ENCODE measurements at places on chromosomes 6 and 20.

- no peaks in the 10 kb centered on the region for H3K27me3 ChIP-seq
- no peaks in the 10 kb centered on the region for H3K4me1 ChIP-seq
- H3K4me3 ChIP-seq, result no peak overlapping the region
- H3K36me3 ChIP-seq, result peaks cover 14% of the 10 kb centered on the region
- no peak for DNase-seq
Measured at GRCh38 chr20:57657535-57658446, 37.6 kb upstream of the ZBP1 start.

DNA sequence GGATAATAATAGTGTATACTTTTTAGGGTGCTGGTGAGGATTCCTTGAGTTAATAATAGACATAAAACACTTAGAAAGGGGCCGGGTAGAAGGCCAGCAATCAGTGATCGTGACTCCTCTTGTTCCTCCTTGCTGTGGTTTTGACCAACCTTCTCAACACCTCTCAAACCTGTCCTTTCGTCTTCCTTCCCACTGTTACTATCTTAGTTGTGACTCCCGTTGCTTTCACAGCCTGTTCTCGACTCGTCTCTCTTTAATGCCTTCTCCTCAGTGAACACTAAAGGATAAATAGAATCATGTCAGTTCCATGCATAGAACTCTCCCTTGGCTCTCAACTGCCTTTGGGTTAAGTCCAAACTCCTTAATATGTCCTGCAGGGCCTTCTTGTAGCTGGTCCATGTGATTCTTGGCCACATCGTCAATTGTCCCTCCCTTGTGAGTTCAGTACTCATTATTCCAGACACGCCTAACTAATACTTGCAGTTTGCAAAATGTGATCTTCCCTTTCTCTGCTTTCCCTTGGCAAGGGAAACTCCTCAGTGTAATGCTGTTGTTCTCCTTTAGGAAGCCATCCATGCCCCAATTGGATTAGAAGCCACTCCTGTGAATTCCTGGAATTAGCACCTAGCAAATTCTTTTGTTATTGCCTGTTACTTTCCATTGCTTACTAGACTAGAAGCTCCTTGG is 164.9 kb downstream of the UTRN start:
- H3K4me3 ChIP-seq, result no peak overlapping the region
- no peaks in the 10 kb centered on the region for H3K27me3 ChIP-seq
- peaks cover 5% of the 10 kb centered on the region for H3K36me3 ChIP-seq
- H3K27ac ChIP-seq, result no peak overlapping the region
- no peak for DNase-seq
- H3K4me1 ChIP-seq, result peaks cover 10% of the 10 kb centered on the region

GRCh38 chr6:71707059-71707458 is 179.3 kb upstream of the RIMS1 start:
- H3K4me1 ChIP-seq, result no peaks in the 10 kb centered on the region
- no peak overlapping the region for H3K27ac ChIP-seq
- DNase-seq, result no peak
- H3K27me3 ChIP-seq, result peaks cover 3% of the 10 kb centered on the region
- H3K36me3 ChIP-seq, result no peaks in the 10 kb centered on the region
- no peak overlapping the region for H3K4me3 ChIP-seq

- DNase-seq, result no peak
- no peak overlapping the region for H3K27ac ChIP-seq
- no peak overlapping the region for H3K4me3 ChIP-seq
- H3K27me3 ChIP-seq, result no peaks in the 10 kb centered on the region
Measured at GRCh38 chr20:33640287-33640686, 21.8 kb upstream of the C20orf144 start.

GRCh38 chr20:23634985-23635767 is 2.6 kb downstream of the CST3 start:
- H3K27me3 ChIP-seq, result no peaks in the 10 kb centered on the region
- no peak overlapping the region for H3K4me3 ChIP-seq
- no peak overlapping the region for H3K27ac ChIP-seq

DNA sequence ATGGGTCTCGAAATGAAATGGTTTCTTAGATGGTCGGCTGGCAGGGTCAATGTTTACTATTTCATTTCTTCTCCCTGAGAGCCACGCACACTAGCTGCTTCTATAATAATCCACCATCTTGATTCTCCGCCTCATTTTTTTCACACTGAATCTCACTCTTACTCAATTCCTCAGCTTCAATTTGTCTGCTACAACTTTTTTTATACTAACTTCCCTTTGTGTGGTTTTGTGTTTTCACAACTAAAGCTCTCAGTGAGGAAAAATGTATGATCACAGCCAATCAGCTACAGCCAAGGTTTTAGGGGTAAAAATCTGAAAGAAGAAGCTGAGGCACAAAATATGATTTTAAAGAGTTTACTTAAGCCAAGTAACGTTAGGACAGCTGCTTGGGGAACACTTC is 1309.4 kb downstream of the EPHA7 start:
- DNase-seq, result no peak
- no peaks in the 10 kb centered on the region for H3K36me3 ChIP-seq
- no peaks in the 10 kb centered on the region for H3K27me3 ChIP-seq
- H3K27ac ChIP-seq, result no peak overlapping the region
- no peak overlapping the region for H3K4me3 ChIP-seq
- H3K4me1 ChIP-seq, result no peaks in the 10 kb centered on the region

- H3K4me1 ChIP-seq, result no peaks in the 10 kb centered on the region
- H3K36me3 ChIP-seq, result no peaks in the 10 kb centered on the region
- H3K27ac ChIP-seq, result no peak overlapping the region
- H3K4me3 ChIP-seq, result no peak overlapping the region
- H3K27me3 ChIP-seq, result peaks cover 1% of the 10 kb centered on the region
Measured at GRCh38 chr6:74805916-74806696, 399.7 kb downstream of the COL12A1 start.

DNA sequence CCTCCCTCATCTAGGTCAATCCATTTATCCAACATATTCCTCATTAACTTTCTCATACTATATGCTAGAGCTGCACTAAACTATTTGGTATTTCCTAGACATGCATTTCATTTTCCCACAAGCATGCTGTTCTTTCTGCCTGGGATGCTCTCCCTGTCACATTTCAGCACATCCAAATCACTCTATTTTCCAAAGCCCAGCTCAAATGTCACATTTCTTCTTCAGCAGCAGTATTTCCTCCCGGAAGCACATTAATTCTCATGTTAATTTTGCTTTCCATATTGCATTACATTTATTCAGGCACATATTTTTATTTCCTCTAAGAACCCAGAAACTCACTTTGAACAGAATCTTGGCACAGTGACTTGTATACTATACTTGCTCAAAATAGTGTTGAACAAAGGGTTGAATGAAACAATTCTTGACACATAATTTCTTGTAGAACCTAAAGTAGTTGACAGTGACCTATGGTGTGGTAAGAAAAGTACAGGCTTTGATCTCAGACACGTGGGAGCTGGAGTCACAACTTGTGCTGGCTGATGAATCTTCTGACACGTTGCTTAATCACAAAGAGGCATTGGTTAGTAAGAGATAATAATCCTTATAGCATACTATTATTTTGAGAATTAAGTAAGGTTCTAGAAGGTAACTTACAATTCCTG is 30.8 kb upstream of the CD2AP start:
- no peak overlapping the region for H3K27ac ChIP-seq
- H3K4me1 ChIP-seq, result no peaks in the 10 kb centered on the region
- DNase-seq, result peak; percentile 49
- H3K27me3 ChIP-seq, result no peaks in the 10 kb centered on the region
- H3K36me3 ChIP-seq, result no peaks in the 10 kb centered on the region
- no peak overlapping the region for H3K4me3 ChIP-seq

GRCh38 chr20:34537651-34538050 is 20.9 kb upstream of the MAP1LC3A start:
- H3K27me3 ChIP-seq, result no peaks in the 10 kb centered on the region
- H3K27ac ChIP-seq, result no peak overlapping the region
- peaks cover 15% of the 10 kb centered on the region for H3K36me3 ChIP-seq
- DNase-seq, result no peak
- no peak overlapping the region for H3K4me3 ChIP-seq
- H3K4me1 ChIP-seq, result no peaks in the 10 kb centered on the region

GRCh38 chr6:84525907-84526306 is 238.5 kb downstream of the TBX18 start:
- peaks cover 4% of the 10 kb centered on the region for H3K4me1 ChIP-seq
- H3K4me3 ChIP-seq, result no peak overlapping the region
- no peak for DNase-seq
- H3K36me3 ChIP-seq, result no peaks in the 10 kb centered on the region
- no peak overlapping the region for H3K27ac ChIP-seq
- H3K27me3 ChIP-seq, result no peaks in the 10 kb centered on the region

- H3K27ac ChIP-seq, result no peak overlapping the region
- H3K4me3 ChIP-seq, result no peak overlapping the region
- no peaks in the 10 kb centered on the region for H3K4me1 ChIP-seq
- no peaks in the 10 kb centered on the region for H3K27me3 ChIP-seq
- H3K36me3 ChIP-seq, result no peaks in the 10 kb centered on the region
Measured at GRCh38 chr6:170158296-170159021, 132.4 kb downstream of the DLL1 start.

DNA sequence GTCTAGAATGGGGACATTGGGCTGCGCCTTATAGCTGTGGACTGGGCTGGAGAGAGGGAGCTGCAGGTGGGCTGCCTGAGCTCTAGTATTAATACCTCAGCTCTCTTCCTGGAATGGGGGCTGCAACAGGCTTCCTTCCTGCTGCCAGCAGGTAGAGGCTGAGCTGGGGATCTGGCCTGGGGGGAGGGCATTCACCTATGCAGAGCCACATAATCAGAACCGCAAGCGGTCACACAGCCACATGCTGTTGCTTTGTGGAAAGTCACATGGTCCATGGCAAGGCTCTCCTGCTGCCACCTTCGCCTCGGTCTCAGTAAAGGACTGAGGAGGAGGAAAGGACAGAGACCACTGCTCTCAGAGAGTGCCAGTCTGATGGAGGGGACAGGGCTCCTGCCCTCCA is 35.7 kb downstream of the ITPR3 start:
- no peak overlapping the region for H3K27ac ChIP-seq
- no peak for DNase-seq
- H3K4me3 ChIP-seq, result no peak overlapping the region
- H3K27me3 ChIP-seq, result no peaks in the 10 kb centered on the region
- no peaks in the 10 kb centered on the region for H3K36me3 ChIP-seq
- no peaks in the 10 kb centered on the region for H3K4me1 ChIP-seq

DNA sequence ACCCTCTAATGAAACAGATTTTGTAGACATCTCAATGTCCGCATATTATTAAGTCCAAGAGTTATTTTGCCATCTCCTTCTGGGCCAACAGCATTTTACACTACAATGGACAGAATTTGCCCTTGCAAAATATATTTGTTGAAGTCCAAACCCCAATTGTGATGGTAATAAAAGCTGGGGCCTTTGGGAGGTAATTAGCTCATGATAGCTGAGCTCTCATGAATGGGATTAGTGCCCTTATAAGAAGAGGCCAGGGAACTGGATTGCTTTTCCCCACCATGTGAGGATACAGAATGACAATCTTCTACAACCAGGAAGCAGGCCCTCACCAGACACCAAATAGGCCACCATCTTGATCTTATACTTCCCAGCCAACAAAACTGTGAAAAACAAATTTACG is 44.9 kb upstream of the MTRF1L start:
- no peak overlapping the region for H3K4me3 ChIP-seq
- H3K27ac ChIP-seq, result no peak overlapping the region
- peaks cover 8% of the 10 kb centered on the region for H3K4me1 ChIP-seq

DNA sequence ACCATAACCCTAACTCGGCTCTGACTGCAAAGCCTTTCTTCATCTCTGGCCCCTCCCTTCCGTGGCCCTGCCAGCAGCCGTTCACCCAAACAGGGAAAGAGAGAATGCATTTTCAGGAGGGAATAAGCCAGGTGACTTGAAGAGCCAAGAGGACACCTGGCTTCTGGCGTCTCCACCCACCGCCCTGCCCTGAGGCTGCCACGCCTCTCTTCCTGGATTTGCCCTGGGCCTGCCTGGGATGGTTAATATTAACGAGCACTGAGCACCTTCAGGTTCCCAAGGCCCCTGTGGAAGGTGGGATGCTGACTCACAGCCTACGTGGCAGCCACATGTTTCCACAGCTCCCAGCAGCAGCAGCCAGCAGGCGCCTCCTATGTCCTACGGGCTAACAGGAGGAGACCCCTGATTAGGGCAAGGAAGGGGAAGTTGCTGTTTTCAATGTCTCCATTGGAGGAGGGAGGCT is 138.0 kb upstream of the RREB1 start:
- H3K4me1 ChIP-seq, result no peaks in the 10 kb centered on the region
- DNase-seq, result no peak
- H3K27ac ChIP-seq, result no peak overlapping the region
- no peak overlapping the region for H3K4me3 ChIP-seq

GRCh38 chr20:45781391-45781931 is 10.2 kb downstream of the WFDC3 start:
- no peaks in the 10 kb centered on the region for H3K27me3 ChIP-seq
- peaks cover 32% of the 10 kb centered on the region for H3K4me1 ChIP-seq
- DNase-seq, result peak; percentile 54
- H3K36me3 ChIP-seq, result no peaks in the 10 kb centered on the region

DNA sequence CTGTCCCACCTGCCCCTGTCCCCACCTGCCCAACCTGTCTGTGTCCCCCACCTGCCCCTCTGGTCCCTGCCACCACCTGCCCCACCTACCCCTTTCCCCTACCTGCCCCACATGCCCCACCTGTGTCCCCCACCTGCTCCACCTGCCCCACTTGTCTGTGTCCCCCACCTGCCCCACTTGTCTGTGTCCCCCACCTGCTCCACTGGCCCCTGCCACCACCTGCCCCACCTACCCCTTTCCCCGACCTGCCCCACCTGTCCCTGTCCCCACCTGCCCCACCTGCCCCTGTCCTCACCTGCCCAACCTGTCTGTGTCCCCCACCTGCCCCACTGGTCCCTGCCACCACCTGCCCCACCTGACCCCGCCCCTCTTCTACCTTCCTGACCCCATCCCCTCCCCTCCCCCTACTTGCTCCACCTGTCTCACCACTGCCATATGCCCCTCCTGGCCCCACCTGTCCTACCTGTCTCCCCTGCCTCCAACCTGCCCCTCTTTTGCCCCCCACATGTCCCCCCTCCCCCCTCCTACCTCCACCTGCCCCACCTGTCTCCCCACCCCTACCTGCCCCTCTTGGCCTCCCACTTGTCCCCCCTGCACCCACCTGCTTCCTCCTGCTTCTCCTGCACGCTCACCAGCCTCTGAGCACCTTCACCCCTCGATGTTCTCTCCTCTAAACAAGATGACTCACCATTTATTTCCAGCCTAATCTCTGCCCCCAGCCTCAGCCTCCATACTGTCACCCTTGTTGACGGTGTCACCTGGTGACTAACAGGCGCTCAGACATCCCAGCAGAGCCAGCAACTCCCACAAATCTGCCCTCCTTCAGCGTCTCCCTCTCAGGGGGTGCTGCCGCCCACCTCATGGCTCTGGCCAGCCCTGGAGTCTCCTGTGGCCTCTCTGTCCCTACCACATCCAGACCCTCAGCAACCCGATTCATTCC is 5.6 kb upstream of the MYT1 start:
- no peak overlapping the region for H3K4me3 ChIP-seq
- no peak for DNase-seq
- H3K27ac ChIP-seq, result no peak overlapping the region
- no peaks in the 10 kb centered on the region for H3K4me1 ChIP-seq
- no peaks in the 10 kb centered on the region for H3K36me3 ChIP-seq

DNA sequence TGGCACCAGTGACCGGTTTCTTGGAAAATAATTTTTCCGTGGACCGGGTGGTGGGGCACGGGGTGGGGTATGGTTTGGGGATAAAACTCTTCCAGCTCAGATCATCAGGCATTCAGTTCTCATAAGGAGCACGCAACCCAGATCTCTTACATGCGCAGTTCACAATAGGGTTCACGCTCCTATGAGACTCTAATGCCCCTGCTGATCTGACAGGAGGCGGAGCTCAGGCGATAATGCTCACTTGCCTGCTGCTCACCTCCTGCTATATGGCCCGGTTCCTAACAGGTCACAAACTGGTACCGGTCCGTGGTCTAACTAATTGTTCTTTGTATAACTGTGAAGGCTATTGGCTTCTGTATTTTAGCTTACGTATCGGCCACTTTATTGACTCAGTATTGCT is 51.7 kb downstream of the VSTM2L start:
- no peaks in the 10 kb centered on the region for H3K4me1 ChIP-seq
- no peak overlapping the region for H3K27ac ChIP-seq
- peaks cover 18% of the 10 kb centered on the region for H3K27me3 ChIP-seq
- DNase-seq, result no peak
- no peak overlapping the region for H3K4me3 ChIP-seq
- H3K36me3 ChIP-seq, result no peaks in the 10 kb centered on the region

All from endothelial cell of umbilical vein (primary cell).